Activated CD4-positive, CD25-positive, alpha-beta regulatory T cell (primary cell): ENCODE measurements at places on chromosomes 4 and X.

GRCh38 chr4:106495476-106495875, 126.9 kb upstream of the GIMD1 start:
- no peak for DNase-seq

DNA sequence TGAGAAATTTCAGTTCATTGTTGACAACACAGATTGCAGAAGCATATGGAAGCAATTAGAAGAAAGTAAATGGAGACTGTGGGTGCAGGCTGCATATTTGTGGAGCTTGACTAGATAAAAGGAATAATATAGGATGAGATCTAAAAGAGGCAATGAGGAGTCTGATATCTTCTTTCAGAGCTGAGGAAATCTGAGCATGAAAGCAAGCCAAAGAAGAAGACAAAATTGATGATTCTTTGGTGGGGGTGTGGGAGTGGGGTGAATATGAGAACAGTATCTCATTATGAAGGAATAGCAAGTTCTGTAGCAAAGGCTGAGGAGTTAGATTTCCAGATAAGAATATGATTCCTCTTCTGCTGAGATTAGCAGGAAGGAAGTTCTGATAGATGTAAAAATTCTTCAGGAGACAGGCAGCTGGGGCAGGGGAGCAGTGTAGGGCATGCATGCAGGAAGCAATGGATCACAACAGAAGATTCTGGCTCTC, 6.1 kb upstream of the PDHA2 start:
- DNase-seq = no peak

- no peak for DNase-seq
These were observed 19.4 kb upstream of the ATP8A1 start for GRCh38 chr4:42676066-42676951.

GRCh38 chr4:60485276-60485675, 714.9 kb upstream of the ADGRL3 start:
- DNase-seq = no peak

DNA sequence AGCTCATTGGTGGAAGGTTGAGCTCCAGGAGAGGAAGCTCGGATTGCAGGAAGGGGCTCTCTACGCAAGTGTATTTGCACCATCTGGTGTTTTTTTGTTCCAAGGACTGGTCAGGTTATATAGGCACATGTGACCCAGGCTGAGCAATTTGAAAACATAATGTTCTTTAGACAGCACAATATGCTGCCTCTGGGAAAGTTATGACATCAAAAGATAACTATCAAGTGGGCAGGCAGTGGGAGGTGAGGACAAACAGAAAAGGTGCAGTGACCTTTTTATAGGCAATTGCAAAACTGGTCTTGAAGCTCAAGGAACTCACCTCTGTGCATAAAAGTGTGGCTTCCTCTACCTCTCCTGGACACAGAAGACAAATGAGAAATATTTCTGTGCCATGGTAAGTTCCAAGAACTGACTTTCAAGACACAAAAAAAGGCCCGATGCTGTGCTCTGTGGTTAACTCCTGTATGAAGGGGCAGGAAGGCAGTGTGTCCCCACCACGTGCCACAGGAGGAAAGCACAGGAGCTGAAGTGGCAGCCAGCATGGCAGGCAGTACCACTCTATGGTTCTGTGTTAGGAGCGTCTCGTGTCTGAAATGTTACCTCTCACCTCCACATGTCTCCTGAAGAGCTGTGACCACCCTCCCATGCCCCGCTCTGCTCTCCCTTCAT, 128.6 kb downstream of the SHROOM3 start:
- no peak for DNase-seq

DNA sequence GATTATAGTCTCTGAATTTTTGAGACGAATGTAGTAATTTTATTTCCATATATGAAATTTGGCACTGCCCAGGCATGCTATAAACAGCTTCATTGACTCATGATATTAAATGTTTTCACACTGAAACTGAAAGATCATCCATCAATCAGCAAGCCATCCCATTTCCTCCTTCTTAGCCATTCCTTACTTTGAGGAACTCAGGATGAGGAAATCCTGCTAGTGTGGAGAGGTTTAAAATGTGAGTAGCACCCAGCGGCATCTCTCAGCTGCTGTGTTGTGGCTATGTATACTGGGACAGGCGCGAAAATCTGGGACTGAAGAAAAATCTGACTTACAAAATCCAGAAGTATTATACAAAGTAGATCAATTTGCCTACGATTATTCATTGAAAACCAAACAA, 52.1 kb downstream of the PTCHD1 start:
- no peak for DNase-seq

- no peak for DNase-seq
These were observed 45.9 kb upstream of the MTMR1 start for GRCh38 chrX:150647331-150647730.

DNA sequence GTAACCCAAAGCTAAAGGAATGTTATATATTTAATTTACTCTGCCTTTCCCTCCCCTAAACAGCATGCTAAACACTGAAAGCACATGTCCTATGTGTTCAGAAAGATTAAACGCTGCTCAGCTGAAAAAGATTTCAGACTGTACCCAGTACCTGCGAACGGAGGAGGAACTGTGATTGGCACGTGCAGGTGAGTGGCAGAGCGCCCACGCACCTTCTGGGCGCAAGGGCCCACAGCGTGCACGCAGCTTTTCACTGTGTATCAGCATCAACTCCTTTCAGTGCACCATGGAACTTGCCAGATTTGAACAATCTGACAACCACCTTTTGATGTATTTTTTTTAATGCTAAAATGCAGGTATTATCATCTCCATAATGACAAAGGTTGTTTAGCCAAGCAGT, 87.7 kb downstream of the RFC1 start:
- DNase-seq = no peak

DNA sequence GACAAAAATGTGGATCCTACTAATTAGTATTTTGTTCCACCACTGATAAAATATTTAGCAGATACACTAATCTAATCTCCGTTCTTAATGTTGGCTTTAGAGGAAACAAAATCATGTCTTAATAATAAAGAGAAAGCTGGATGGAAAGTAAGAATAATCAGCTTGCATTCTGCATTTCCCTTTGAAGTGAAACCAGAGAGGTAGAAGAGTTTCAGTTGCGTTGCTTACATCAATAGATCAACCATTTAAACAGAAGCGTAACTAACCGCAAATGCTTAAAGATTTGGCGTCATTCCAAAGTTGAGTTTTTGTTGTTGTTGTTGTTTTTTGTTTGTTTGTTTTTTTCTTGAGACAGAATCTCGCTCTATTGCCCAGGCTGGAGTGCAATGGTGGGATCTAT, 168.9 kb downstream of the TRIML1 start:
- no peak for DNase-seq

- no peak for DNase-seq
These were observed 10.8 kb downstream of the CLCN4 start for GRCh38 chrX:10167573-10167972.

- DNase-seq = no peak
These were observed 25.5 kb downstream of the CDKN2AIP start for GRCh38 chr4:183469936-183470335.

GRCh38 chrX:111779582-111779981, 96.4 kb upstream of the TRPC5OS start:
- DNase-seq = no peak
